ENCODE measurements at places on chromosomes 3 and 15.

DNA sequence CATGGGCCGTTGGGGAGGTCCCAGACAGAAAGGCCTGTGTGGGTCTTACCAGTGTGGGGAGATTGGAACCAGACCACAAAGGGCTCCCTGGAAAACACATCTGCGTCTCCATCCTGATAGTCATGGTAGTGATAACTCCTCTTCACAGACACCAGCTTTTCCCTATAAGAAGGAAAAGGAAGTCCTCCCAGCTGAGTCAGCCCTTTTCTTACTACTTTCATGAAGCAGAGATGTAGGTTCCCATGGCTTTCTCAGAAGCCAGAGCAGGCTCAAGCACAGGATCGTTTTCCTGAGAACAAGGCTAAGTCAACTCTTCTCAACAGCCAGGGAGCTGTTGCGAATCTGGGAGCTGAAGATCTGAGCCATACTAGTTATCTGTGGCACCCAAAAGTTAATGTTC lies 6.1 kb downstream of the DNASE1L3 start:
- DNase-seq = no peak

GRCh38 chr3:117128872-117129271 lies 419.3 kb downstream of the TUSC7 start:
- DNase-seq = no peak

- DNase-seq = no peak
These were observed 218.7 kb upstream of the CHRNA7 start for GRCh38 chr15:31811641-31812040.

GRCh38 chr3:113730550-113730949 lies 15.5 kb downstream of the NAA50 start:
- no peak for DNase-seq

- DNase-seq = no peak
These were observed 210.6 kb downstream of the TCF12 start for GRCh38 chr15:57129064-57129463.

GRCh38 chr3:195774917-195775316 lies 36.8 kb downstream of the MUC4 start:
- DNase-seq = no peak

DNA sequence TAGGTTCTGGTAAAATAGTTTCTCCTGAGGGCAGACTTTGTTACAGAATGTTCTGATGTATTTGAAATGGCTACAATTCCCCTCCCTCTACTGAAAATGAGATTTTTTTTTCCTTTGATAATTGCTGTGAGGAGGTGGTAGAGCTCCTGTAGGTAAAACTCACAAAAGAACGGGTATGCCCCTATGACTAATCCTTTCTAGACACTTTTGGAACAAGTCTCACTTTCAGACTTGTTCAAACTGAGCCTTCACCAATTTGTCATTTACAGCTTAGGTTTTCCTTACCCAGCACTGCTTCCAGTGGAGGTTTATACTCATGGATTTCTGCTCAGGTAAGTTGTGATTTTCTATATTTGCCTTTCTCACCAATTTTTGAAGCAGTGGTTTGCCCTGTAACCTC lies 115.6 kb downstream of the NLGN1 start:
- no peak for DNase-seq

DNA sequence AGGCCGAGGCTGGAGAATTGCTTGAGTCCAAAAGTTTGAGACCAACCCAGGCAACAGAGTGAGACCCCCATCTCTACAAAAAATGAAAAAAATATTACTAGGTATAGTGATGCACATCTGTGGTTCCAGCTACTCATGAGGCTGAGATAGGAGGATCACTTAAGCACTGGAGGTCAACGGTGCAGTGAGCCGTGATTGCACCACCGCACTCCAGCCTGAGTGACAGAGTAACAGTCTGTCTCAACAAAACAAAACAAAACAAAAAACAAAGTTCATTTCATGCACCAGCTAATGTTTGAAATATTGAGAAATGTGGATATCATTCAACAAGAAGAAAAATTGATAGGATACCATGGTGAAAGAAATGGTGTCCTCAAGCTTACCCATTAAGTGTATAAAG lies 450.5 kb upstream of the TPRG1 start:
- DNase-seq = no peak

- DNase-seq = no peak
These were observed 24.2 kb downstream of the STARD5 start for GRCh38 chr15:81299630-81300273.

- DNase-seq = no peak
These were observed 29.8 kb downstream of the LDHAL6B start for GRCh38 chr15:59236394-59236793.

DNA sequence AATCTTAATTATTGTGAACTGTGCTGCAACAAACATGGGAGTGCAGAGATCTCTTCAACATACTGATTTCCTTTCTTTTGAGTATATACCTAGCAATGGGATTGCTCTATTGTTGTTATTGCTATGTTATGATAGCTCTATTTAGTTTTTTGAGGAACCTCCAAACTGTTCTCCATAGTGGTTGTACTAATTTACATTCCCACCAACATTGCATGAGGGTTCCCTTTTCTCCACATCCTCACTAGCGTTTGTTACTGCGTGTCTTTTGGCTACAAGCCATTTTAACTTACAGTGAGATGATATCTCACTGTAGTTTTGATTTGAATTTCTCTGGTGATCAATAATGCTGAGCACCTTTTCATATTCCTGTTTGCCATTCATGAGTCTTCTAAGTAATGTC lies 45.5 kb upstream of the TNFSF10 start:
- DNase-seq = no peak

DNA sequence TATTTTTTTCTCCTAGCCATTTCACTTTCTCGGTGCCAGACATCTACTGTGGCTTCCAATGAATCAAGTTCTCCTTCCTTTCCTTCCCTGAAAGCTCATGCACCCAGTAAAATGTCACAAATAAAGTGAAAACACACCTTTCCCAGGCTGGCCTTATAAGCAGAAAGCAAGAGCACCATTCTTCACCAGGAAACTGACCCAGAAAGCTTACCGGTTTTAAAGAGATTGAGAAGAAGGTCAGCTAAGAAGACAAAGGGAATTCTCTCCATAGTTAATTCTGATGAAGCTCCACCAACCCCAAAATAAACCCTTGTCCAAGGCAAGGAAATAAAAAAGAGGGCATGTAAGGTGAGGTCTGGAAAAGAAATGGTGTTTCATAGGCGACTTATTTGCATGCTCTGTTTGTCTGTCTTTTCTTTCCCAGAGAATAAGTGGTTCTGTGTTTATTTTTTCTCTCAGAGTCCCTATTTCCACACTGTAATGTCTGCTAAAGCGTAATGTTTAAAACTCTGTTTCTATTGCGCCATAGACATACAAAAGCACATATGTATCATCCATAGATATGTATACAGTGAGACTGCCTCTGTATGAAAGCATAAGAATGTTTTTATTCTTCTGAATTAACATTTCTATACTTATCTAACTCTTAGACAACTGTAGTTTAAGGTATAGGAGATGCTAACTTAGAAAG lies 2.8 kb downstream of the LSAMP start:
- DNase-seq = no peak

- no peak for DNase-seq
These were observed 656.5 kb upstream of the NR2F2 start for GRCh38 chr15:95674031-95674430.

- DNase-seq = no peak
These were observed 26.7 kb downstream of the CYP8B1 start for GRCh38 chr3:42849017-42849416.

DNA sequence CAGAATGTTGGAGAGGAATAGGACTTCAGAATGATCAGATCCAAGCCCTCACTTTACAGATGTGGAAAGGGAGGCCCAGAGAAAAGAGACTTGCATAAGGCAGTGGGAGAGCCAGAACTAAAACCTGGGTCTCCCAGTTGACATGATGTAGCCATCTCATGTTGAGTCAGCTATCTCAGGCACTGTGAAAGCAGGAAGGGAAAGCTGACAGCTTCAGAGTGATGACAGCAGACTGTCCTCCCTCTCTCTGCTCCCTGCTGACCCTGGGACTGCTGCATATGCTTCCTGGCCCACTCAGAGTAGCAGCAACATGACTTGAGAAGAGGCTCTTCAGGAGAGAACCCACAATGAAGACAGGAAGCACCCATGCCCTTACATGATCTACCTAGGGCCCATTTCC lies 14.7 kb downstream of the FHIT start:
- DNase-seq = no peak

GRCh38 chr3:39000008-39000450 lies 51.7 kb downstream of the SCN11A start:
- DNase-seq = no peak

GRCh38 chr3:190265126-190265525 lies 57.1 kb downstream of the CLDN1 start:
- no peak for DNase-seq

GRCh38 chr3:42229942-42230688 lies 35.9 kb downstream of the CCK start:
- DNase-seq = no peak

Measured in esophagus squamous epithelium (tissue), 5 donors.